ENCODE measurements at places on chromosomes 6 and 20. TPM values are rescaled to one million over a fixed set of nuclear protein-coding genes. Genes with fewer than 3 reads are reported as not detected.

WASF1 gene
- total RNA-seq = 14.4 TPM

BFSP1 gene
- total RNA-seq = 0.32 TPM

LAMA2 gene
- 31.1 TPM for total RNA-seq

CENPQ gene
- total RNA-seq = 10.8 TPM

GINS1 gene
- total RNA-seq = 2.9 TPM

LY6G5C gene
- total RNA-seq = 1.7 TPM
